Stimulated activated CD4-positive, alpha-beta T cell treated with anti-CD3 and anti-CD28 coated beads, Interleukin-15, amount 100 ng/mL, for 24 hours (primary cell): ENCODE measurements at places on chromosomes 11 and 22.

- no peak for DNase-seq
These were observed 55.7 kb downstream of the ATM start for GRCh38 chr11:108278546-108278945.

DNA sequence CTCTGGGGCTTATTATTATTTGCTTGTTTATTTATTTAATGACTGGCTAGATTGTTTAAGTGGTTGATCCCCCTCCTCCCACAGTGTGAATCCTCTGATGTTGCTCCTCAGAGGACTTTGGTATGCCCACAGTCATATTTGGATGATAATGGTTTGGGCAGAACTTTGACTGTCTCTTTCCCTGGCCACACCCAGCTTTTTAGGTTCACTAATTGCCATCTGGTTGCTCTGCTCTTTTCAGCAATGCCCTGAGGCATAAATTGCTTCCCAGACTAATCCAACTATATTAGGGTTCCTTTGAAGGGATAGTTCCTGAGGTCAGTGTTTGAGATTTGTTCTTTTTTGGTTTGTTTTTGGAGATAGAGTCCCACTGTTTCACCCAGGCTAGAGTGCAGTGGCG is 99.3 kb upstream of the RRM1 start:
- DNase-seq = no peak

DNA sequence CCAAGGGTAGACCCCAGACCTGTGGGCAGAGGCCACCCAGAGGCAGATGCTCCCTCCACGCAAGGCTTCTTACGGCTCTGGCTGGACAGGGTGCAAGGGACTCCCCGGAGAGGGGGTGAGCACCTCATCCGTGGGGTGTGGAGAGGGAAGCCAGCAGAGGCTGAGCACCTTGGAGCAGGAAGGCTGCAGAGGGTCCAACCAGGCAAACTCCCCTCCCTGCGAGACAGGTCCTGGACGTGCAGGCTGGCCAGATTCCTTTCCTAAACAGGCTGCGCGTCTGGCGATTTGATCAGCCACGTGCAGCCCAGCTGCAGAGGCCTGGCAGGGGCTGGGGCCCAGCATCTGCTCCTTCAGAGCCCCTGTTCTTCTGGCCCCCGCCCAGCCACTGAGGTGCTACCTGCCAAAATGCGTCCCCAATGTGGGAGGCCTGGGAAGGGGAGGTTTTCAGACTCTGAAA is 49.3 kb downstream of the WNT11 start:
- no peak for DNase-seq

DNA sequence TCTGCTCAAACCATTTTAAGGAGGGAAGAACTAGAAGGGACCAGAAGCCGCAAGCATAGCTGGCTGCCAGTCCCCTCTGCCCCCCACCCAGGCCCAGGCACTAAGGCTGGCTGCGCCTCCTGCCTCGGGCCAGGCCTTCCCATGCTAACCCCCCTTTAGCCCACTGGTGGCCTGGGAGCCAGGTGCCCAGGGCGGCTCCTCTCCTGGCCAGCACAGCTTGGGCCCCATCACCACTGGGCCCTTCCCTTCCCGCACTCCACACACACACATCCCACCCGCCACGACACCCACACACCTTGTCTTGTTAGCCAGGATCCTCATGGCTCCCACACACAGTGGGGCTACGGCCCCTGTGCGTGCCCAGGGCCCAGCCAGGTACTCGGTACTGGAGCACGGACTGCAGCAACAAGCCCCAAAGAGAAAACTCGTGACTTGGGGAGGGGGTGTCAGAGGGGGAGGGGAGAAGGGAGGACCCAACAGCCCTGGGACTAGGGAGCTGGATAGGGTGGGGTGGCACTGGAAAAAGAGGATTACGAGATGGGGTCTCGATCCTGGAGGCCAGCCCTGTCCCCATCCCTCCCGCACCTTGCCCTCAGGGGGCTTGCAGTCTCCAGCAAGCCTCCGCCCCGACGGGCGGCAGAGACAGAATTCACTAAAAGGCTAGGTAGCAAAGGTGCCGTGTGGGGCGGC is 16.0 kb downstream of the BCL9L start:
- no peak for DNase-seq

DNA sequence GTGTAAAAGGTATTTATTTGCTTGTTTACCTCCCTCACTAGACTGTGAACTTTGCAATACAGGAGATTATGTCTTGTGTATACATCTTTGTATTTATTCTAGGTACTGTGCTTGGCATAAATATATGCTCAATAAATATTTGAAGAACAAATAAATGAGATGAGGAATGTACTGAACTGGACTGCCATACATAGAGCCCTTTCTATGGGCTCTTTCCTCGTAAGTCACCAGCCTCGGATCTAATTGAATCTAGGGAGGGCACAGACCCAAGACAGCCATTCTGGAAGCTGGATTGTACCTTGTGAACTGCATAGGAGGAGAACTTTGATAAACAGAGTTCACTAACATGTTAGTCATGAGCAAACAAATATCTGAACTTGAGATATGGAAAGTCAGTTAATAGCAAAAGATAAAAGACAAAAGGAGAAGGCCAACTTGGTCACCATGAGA is 503.9 kb downstream of the INSC start:
- DNase-seq = no peak

DNA sequence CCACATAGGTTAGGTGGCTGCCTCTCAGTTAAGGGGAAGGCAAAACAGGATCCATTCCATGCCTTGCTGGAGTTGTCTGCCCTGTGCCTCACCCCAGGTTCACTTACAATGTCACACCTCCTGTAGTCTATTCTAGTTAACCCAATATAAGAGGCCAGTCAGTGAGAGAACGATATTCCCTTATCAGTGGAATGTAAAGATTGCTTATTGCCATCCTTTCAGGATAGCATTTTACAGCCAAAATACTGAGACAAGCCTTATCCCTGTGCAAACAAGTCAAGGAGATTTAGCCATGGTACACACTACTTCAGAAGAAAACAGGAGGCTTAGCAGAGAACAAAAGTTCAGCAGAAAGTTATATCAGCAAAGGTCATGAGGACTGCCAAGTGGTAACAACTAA is 5.5 kb downstream of the CYP2R1 start:
- no peak for DNase-seq

DNA sequence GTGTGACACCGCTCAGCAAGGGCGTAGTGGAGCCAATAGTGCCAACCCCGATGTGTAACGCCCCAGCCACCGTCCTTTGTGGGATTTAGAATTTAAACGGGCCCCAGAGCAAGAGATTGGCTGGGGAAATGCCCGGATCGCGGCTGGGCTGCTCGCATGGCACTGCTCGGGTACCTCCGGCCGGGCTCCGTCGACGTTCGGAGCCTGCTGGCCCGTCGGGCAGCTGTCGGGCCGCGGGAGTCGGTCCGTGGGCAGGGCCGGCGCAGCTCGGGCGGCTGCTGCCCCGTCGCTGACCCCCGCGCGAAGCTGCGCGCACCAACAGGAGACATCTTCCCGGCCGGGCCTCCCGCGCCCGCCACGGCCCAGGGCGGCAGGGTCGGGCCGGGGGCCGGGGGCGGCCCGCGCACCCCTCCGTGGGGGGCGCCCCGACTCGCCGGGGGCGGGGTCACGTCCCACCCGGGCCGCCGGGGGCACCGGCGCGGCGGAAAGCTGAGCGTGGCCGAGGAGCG is 1.3 kb upstream of the KDM2A start:
- peak; percentile 60 for DNase-seq

- DNase-seq = no peak
These were observed 12.9 kb downstream of the ROBO3 start for GRCh38 chr11:124877910-124878758.

DNA sequence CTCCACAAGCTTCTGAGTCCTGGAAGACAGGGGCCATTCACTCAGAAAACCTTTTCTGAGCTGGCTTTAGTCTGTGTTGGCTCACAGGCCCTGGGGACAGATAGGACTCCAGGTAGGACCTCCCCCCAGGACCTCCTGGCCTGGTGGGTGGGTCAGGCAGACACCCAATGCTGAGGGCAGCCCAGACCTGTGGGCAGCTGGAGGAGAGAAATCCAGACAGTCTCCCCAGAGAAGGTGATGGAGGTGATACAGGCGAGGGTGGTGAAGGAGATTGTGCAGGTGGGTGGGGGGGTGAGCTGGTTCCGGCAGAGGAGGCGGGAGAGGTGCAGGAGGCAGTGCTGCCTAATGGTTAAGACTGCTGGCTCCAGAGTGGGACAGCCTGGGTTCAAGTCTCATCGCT is 15.6 kb downstream of the LRRC32 start:
- DNase-seq = no peak

DNA sequence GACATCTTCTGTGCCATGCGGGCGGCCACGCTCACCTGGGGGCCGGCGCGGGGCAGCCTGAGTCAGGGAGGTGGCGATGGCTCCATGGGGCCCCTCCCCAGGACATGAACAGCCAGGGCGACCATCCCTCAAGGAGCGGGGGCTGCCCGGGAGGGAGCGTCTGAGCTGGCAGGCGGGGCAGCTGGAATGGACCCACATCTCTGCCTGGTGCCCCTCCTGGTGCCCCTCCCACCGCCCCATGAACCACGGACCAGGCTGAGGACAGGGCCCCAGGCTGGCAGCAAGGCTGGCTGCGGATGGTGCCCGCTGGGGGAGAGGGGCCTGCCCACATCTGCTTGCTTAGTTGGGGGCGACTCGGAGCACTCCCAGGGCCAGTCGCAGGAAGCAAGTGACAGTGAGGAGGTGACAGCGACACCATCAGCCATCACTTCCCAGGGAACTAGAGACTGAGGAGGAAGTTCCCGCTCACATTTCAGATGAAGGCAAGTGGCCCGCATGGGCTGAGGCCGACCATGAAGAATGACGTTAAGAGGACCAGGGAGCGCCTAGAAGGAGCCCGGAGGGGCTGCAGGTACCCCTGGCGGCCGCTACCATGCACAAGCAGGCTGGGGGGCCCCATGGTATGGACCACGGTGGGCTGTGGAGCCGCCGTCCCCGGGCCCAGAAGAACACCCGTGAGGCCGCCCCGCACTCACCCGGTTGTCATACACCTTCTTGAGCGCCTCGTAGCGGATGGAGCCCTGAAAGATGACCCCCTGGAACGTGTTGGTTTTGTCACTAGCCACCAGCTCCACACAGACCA is 37.3 kb downstream of the KIAA0930 start:
- DNase-seq = no peak

- DNase-seq = peak; percentile 4
These were observed 16.2 kb downstream of the API5 start for GRCh38 chr11:43327987-43328386.

GRCh38 chr22:27674261-27674923 is 127.2 kb downstream of the MN1 start:
- DNase-seq = no peak

GRCh38 chr11:112016765-112017376 is 8.3 kb upstream of the DLAT start:
- DNase-seq = no peak

DNA sequence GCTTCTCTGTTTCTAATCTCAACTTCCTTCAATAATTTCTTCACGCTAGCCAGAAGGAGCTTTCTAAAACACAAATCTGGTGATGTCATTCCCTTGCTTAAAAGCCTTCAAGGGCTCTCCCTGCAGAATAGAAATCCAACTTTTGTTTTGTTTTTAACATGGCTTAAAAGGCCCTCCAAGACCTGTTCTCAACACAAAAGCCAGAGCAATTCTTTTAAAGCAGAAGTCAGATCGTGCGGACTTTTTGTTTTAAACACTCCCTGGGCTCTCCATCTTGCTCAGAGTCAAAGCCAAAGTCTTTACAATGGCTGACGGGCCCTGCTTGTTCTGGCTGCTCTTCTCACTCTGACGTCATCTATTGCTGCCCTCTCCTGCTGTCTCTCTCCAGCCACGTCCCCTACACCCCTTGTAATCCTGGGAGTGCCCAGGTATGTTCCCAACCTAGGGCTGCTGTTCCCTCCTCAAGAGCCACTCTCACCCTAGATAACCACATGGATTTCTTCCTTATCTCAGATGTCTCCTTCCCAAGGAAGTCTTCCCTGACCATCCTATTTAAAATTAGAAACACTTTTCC is 22.5 kb downstream of the TECTA start:
- no peak for DNase-seq

GRCh38 chr11:131370090-131370751 is at the start of gene NTM:
TSS of gene NTM (plus strand) at chr11:131370615.
- DNase-seq = no peak

GRCh38 chr22:47145883-47146282 is 383.4 kb downstream of the TBC1D22A start:
- DNase-seq = no peak

DNA sequence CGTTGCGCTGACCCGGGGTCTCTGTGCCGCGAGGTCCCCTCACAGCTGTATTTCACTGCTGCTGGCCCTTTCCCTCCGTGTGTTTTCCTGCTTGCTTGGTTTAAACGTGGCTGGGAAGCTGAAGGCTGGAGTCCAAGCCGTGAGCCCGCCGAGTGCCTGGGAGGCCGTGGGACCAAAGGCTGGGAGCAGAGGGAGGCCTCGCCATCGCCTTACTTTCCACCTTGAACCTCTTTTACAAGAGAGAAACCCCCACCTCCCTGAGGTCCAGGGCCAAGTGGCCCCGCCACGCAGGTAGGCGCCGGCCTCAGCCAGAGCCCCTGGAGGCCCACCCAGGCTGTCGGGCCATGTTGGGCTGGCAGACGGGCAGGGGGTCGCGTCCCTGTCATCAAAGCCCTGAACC is 411.6 kb downstream of the TBC1D22A start:
- no peak for DNase-seq
